Mesothelial cell of epicardium (in vitro differentiated cells): ENCODE measurements at places on chromosomes 2 and 18.

- no peak for DNase-seq
These were observed 437.5 kb upstream of the NXPH2 start for GRCh38 chr2:139217641-139218040.

DNA sequence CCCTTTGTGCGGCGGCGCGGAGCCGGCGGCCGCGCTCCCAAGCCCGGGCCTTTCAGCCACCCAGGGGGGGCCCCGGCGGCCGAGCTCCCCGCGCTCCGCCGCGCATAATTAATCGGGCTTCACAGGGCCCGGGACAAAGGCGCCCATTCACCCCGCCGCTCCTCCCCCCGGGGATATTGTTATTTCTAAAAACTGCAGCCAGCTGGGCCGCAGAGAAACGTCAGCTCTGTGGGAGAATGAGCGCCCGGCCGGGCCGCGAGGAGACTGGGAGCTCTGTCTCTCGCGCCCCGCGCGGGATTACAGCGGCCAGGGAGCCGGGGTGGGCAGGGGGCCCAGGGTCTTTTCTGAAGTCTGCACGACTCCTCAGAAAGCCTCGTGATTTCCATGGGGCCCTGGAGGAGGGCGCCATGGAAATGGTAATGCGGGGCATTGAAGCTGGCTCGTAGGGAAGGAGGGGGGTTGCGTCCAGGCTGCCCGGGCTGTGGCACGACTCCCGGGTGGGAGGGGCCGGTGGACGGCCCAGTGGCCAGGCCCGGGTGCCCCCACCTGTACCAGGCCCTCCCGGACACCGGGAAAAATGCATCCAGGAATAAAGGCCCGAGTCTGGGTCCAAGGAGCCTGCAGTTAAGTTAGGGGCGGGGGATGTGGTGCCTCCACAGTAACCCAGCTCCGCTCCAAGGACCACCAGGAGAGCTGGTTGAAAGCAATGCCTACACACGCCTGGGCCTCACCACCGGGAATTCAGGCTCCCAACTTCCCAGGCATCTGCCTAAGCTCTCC, 125.3 kb downstream of the ZFP36L2 start:
- DNase-seq = no peak

- DNase-seq = no peak
These were observed 31.8 kb upstream of the CABLES1 start for GRCh38 chr18:23103449-23103848.

GRCh38 chr18:73891572-73892421, 255.8 kb downstream of the FBXO15 start:
- DNase-seq = no peak

DNA sequence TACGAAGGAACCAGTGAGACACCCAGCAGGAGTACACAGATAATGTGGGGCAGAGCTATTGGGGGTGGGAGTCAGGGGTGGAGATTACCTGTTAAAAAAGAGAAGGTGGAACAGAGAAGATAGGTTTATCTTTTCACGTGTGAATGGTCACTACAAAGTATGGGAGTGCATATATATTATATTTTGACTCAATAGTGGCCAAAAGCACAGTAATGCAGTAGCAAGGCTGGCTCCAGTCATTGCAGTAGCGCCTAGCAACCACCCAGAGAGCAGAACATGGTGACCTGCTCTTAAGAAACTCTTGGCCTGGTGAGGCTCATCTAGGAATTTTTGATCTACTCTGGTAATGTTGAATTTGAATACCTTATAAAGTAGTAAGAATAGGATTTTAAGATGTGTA, 1.0 kb downstream of the IMPACT start:
- no peak for DNase-seq

GRCh38 chr2:127256381-127256780, 36.3 kb upstream of the CYP27C1 start:
- DNase-seq = no peak

DNA sequence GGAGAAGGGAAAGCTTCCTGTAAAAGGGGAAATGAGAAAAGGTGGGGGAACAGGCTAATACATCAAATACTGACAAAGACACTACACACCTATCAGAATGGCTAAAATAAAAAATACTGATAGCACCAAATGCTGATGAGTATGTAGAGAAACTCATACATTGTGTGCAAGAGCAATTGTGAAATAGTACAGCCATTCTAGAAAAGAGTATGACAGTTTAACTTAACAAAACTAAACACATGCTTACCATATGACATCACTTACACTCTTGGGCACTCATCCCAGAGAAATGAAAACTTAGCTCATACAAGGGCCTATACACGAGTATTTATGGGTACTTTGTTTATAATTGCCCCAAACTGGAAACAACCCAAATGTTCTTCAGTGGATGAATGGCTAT, 53.4 kb downstream of the ZNF638 start:
- no peak for DNase-seq

DNA sequence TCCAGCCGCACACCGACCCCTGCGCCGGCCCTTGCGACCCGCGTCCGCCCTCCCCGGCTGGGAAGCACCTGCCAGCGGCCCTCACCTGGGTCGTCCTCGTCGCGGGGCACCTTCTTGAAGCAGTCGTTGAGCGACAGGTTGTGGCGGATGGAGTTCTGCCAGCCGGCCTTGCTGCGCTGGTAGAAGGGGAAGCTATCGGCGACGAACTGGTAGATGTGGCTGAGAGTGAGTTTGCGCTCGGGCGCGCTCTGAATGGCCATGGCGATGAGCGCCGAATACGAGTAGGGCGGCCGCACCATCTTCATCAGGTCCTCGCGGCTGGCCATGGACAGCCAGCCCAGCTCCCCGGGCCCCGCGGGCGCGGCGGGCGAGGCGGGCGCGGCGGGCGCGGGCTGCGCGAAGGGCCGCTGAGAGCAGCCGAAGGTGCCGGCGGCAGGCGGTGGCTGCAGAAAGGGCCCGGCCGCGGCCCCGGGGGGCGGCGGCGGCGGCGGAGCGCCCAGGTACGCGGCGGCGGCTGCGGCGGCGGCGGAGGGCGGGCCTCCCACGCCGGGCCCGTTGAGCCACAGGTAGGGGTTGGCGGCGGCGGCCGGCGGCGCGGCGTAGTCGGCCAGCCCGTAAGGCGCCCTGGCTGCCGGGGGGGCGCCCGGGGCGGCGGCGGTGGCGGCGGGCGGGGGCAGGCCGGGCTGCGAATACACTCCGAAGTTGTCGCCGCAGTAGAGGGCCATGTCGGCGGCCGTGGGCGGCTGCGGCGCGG, 505 bp downstream of the FOXI3 start:
- peak; percentile 50 for DNase-seq

- no peak for DNase-seq
These were observed 11.9 kb upstream of the ACTR3 start for GRCh38 chr2:113877711-113878598.

- DNase-seq = no peak
These were observed 128.8 kb upstream of the MSH6 start for GRCh38 chr2:47653902-47654789.
